Renal pelvis (tissue), 12 donors: ENCODE measurements at places on chromosomes 6 and 20. TPM values are rescaled to one million over a fixed set of nuclear protein-coding genes. Genes with fewer than 3 reads are reported as not detected.

The SLC22A2 gene
- polyA plus RNA-seq: 13.4 TPM

The PACRG gene
- polyA plus RNA-seq: 18.3 TPM

The PRDM1 gene
- polyA plus RNA-seq: 3.1 TPM

- no peak for DNase-seq
These were observed 148.8 kb upstream of the SOX4 start for GRCh38 chr6:21444711-21445260.

- no peak for DNase-seq
These were observed 16.6 kb downstream of the KDM1B start for GRCh38 chr6:18171871-18172270.
